ENCODE measurements at places on chromosomes 11 and 22. TPM values are rescaled to one million over a fixed set of nuclear protein-coding genes. Genes with fewer than 3 reads are reported as not detected.

The CTSW gene
- total RNA-seq: not detected

The WNT7B gene
- total RNA-seq: not detected

The GAL gene
- total RNA-seq: 0.09 TPM

The ZC3H12C gene
- 8.5 TPM for total RNA-seq

The OR52N4 gene
- total RNA-seq: not detected

The EFEMP2 gene
- total RNA-seq: 71.1 TPM

The CLP1 gene
- 17.8 TPM for total RNA-seq

The C22orf42 gene
- not detected for total RNA-seq

The MS4A8 gene
- not detected for total RNA-seq

The CHADL gene
- total RNA-seq: 1.5 TPM

Data from bronchial smooth muscle cell (primary cell).